Stimulated activated CD8-positive, alpha-beta memory T cell treated with anti-CD3 and anti-CD28 coated beads, Interleukin-4, amount 100 ng/mL, for 1 hour (primary cell): ENCODE measurements at places on chromosomes 2 and 18.

GRCh38 chr2:105038383-105039061, 653 bp downstream of the MRPS9 start:
- DNase-seq = no peak

DNA sequence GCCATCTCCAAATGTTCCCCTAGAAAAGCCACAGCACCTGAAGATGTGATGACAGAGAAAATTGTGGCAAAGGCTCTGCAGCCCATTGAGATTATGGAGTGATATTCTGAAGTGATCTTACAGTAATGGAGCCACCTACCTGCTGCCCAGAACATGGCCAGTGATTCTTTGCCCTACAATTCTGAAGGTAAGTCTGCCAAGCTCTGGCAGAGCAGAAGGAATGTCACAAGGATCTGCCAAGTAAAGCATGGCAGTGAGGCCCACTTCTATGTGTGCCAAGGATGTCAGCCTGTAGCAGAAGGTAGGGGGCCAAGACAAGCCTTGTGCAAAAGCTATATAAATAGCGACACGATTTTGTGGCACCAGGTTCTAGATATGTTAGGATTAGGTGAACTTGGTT, 155.1 kb downstream of the RND3 start:
- no peak for DNase-seq

DNA sequence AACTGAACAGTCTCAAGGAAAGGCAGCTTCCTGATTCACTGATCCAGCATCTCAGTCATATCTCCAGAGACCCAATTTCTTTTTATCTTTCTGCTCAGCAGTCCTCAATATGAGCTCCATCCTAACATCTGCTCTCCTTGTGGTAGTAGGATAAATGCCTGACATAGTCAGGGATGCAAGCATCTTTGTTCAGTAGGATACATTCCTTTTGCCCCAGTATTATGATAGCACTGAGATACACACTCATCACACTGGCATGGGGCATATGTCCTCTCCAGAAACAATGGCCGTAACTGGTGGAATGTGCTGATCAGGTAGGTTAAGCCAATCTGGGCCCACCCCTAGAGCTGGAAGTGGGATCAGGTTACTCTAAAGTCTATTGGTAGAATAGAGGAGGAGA, 207.2 kb downstream of the ETAA1 start:
- no peak for DNase-seq

DNA sequence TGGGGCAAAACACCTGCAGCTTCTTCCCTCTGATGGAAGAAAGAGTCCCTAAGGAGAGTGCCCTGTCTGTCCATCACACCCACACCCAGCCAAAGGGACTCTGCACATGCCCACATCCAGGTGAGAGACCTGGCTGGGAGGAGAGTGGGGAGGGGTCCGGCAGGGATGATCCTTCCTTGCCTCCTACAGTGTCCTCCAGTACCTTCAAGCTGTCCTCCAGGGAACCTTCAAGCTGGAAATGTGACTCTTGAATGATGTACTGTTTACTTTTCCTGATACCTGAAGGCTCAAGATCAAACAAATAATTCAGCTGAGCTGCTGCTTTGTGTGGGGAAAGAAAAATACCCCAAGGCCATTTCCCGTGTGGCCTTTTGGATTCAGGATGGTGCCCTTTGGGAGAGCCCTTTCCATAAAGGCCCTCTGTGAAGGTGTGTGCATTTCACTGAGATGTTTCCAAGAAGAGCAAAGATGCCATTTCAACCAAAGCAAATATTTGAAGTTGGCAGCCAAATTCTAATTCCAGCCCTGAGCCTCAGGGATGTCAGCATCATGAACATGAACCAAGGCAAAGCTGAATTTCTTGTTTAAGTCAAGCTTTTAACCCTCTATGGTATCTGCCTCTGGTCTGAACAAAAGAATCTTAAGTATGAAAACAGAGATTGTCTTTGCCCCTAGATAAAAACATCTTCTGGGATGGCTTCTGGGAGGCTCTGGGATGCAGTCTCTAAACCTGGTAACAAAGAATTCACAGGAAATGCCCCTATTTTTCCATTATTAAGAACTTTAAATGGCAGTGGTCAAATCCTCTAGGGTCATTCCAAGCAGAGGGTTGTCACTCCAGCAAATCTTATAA, 11.1 kb downstream of the EVA1A start:
- no peak for DNase-seq

- no peak for DNase-seq
Observed at GRCh38 chr2:74915743-74916142, 42.7 kb upstream of the POLE4 start.

- DNase-seq = no peak
Observed at GRCh38 chr2:67256892-67257291, 140.2 kb upstream of the ETAA1 start.

GRCh38 chr2:178211943-178212342, 17.6 kb downstream of the OSBPL6 start:
- DNase-seq = no peak

DNA sequence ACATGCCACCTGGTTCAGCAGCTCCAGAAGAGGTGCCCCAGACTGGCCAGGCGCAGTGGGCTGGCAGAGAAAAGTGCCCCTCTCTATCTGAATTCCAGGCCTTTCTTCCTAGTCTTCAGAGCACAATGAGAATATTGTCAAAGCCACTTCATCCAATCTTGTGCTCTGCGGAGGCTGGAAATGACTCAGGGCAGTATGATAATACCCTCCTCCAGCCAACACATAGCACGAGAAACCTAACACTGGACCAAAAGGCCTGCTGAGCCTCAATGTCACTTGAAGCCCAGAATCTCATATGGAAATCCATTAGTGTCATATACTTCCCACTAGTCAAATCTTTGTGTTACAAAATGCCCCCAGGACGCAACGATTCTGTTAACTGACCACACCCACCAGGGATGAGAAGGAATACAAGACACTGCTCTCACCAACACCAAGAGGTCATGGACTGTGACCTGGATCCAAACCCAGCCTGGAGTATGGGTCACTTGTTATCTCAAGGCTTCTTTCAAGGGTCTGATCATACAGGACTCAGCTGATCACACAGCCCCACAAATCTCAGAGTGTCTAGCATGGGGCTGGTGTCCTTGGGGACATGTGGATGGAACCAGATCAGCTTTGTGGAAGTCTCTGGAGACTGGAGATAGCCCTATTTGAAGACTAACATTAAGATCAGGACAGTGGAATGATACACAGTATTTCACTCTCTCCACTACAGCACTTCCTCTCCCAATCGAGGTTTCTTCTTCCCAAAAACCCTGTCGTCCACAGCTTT, 10.1 kb downstream of the KIF3C start:
- no peak for DNase-seq

- no peak for DNase-seq
Observed at GRCh38 chr2:30665761-30666265, 141.4 kb downstream of the CAPN13 start.

DNA sequence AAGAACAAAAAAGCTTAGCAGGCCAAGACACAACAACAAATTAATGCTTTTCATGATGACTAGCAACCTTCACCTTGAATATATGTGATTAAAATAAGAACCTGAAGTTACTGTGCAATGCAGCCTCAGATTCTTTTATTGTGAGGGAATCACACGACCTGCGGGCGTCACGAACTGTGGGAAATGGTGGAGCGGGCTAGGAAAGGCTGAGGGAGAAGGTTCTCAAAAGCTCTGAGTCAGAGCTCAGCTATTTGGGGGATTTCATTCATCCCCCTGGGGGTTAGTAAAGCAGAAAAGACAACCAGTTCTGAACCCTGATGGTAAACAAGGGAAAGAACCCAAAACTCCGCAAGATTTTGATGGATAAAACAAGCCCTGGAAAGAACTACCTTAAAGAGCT, 89.3 kb upstream of the NCKAP5 start:
- DNase-seq = no peak

- no peak for DNase-seq
Observed at GRCh38 chr2:101638817-101639605, 58.5 kb upstream of the MAP4K4 start.

DNA sequence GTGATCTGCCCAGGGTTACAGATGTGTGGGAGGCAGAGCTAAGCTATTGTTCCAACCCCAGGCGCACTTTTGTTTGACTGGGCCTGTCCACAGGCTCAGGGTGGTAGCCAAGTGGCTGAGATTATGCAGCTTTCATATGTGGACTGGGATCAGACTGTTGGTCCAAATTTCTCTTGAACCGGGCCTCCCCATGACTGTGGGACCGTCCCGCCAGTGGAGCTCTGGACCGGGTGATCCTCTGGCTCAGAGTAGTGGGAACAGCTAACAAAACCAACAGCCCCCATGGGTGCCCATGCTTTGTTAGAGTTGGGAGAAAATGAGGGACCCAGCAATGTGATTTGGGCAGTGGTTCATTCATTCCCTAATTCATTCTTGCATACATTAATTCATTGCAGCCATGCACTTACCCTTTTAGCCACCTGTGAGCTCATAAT, 86.8 kb upstream of the HS6ST1 start:
- DNase-seq = no peak

DNA sequence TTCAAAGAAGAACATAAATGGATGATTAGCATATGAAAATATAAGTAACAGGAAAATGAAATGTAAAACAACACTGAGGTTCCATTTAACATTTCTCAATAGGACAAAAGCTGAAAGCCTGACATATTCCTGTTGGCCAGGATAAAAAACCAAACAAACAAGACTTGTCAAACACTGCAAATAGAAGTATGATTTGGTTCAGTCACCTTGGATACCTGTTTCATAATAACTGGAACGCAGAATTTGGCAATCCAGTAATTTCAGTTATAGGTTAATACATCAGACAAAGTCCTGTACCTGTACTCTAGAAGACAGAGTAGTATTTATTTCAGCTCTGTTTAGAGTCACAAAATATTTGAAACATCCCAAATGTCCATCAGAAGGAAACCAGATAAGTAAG, 16.5 kb upstream of the EVA1A start:
- no peak for DNase-seq

DNA sequence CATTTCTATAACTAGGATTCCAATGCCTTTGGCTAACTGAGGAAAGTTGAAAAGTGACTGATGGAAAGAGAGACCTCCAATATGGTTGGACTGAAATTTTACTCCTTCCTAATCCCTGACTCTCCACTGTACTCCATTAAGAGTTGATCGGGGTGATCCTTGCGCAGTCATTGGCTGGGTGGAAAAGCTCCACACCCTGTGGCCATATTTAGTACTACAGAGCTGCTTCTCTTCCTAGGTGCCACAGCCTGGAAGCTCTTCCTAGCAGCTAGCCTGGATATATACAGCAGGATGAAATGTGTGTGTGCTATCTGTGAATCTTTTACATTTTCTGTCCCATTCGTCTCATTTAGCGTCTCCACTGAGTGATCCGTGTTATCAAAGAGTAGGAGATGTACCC, 71.2 kb downstream of the MEP1B start:
- DNase-seq = no peak

GRCh38 chr2:197969391-197969893, 165.0 kb downstream of the PLCL1 start:
- DNase-seq = no peak

DNA sequence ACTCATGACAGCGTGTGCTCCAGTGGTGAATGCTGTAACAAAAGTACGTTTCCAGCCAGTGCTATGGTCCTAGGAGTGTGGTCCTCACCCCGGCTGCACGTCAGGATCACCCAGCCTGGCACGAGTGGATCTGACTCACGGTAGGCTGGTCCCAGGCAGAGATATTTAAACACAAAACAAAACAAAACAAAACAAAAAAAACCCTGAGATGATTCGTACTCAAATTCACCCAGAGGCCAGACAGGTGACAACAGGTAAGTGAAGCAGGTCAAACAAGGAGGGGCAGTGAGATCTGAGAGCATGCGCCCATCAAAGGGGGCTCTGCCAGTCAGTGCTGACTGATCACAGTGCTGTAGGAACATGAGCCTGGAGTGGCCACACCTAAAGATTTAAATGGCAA, 43.2 kb downstream of the C2orf76 start:
- DNase-seq = no peak

GRCh38 chr2:23321751-23322150, 63.2 kb upstream of the KLHL29 start:
- no peak for DNase-seq

GRCh38 chr2:187435078-187435477, 13.0 kb downstream of the CALCRL start:
- DNase-seq = no peak

- DNase-seq = no peak
Observed at GRCh38 chr18:64203295-64203694, 54.4 kb upstream of the LINC00305 start.

DNA sequence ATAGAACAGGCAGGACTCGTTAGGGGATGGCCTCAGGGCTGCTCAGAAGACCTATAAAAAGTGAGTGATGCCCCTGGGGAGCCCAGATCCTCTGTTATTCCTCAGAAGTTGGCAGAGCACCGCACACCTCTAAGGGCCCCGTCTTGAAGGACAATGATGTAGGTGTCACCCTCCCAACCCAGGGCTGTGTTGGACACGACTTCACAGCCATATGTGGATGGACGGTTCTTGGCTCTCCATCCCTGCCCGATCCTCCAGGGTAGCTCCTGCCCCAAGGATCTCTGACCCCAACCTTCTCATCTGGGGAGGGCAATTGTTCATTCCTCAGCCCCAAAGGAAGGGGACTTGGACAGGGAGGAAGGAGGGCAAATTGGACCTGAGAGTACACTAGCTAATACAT, 246.1 kb downstream of the DYSF start:
- DNase-seq = no peak

DNA sequence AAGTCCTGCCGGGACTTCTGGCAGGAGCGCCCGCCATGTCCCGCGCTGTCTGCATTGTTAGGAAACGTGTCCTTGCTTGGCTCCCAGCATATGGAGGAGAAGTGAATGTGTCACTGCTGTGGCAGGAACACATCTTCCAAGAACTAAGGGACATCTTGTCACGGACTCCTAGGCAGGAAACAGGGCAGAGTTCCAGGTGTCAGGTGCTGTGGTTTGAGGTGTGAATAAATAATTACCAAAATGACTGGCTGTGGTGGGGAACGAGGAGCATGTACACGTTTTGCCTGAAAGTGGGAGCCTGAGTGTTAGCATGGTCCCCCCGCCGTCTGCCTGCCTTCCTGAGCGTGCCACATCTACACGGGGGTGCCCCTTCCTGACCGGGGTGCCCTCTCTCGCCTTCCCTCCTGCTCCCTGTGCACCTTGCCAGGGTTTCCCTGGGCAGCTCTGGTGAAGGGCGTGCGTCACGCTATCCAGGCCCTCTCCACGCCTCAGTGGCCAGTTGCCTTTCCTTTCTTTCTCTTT, 237.5 kb downstream of the LDLRAD4 start:
- no peak for DNase-seq

DNA sequence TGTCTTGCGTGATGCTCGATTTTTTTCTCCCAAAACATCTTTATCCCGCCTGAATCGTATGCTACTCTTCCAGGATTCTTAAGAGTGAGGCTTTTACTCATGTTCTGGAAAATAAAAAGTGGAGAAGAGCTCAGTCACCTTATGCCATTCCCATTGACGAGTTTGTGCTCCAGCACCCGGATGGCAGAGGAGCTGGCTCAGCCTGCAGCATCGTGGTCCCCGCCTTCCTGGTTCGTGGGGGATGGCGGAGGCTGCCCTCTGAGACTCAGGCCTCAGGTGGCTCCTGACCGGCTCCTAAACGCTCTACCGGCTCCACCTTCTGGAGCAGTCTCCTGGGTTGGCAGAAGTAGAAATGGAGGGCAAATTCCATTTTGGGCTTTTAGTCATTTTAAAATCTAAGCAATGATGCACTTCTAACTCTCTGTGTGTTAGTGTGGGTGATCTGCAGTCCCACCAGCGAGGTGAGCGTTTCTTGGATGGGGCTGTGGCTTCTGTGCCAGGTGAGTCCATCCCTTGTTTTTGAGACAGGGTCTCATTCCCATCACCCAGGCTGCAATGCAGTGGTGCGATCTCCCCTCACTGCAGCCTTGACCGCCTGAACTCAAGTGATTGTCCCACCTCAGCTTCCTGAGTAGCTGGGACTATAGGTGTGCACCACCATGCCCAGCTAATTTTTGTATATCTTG, 27.8 kb downstream of the RTP5 start:
- DNase-seq = no peak
